ENCODE measurements at places on chromosomes 6 and 20.

GRCh38 chr6:38651121-38651784 lies 11.5 kb upstream of the BTBD9 start:
- no peak for DNase-seq

DNA sequence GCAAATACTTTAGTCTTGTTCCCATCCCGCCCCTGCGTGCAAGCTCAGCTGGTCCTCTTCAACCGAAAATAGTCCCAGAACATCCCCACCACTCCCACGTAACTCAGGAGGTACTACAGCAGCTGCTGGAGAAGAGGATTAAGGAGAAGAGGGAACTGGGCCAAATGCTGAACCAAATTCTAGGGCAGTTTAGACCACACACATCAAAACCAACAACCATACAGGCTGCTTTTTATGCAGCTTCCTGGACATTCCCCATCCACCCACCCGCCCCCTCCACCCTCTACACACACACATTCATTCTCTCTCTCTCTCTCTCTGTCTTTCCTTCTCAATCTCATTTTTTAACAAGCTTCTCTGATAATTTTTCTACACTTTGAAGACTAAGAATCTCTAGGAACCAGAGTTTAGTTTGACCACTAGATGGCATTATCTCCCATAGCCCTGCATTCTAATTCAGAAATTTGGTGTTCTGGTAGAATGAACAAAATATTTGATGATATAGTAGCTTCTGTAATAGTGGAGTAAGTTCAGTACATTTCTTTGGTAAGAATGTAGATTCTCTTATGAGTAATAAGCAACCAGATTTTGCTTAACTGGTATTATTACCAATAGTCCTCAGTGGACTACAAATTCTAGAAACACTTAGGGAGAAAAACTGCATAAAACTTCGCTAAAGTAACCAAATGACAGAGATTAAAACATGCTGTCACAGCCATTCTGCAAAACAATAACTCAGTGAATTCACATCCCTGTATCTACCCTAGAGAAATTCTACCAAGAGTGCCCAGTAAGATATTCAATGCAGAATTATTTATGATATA lies 52.1 kb upstream of the BEND6 start:
- DNase-seq: no peak

- no peak for DNase-seq
Observed at GRCh38 chr6:39177130-39177529, 52.1 kb downstream of the KCNK5 start.

DNA sequence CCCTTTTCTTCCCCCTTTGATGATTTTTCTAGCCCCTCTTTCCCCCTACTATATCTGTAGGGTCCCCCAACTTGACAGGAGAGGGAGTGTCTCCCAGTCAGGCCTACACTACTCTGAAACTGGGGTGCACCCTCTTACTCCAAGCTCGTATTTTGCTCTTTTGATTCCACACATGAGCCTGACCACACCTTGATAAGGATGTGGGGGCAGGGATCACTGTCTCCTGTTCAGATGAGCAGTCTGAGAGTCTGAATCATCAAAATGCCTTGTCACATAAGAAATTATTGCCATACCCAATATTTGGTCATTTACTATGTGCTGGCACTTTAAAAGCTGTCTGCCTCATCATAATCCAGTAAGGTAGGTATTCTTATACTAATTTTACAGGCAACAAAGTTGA lies 15.9 kb downstream of the PNPLA1 start:
- no peak for DNase-seq

GRCh38 chr20:58313396-58313795 lies 3.9 kb downstream of the RAB22A start:
- DNase-seq: no peak

- no peak for DNase-seq
Observed at GRCh38 chr6:23735151-23735550, 390.9 kb upstream of the NRSN1 start.

- no peak for DNase-seq
Observed at GRCh38 chr20:44478206-44478605, 2.5 kb downstream of the TTPAL start.

GRCh38 chr20:34791289-34792020 lies 34.0 kb downstream of the NCOA6 start:
- no peak for DNase-seq

Data from BE2C (cell line).